Fibroblast of upper back skin (primary cell): ENCODE measurements at places on chromosomes 12 and 14.

- no peak for DNase-seq
Observed at GRCh38 chr12:5514545-5514944, 82.6 kb downstream of the NTF3 start.

GRCh38 chr14:66596241-66596985 lies 88.5 kb downstream of the GPHN start:
- DNase-seq: no peak

GRCh38 chr12:113894697-113895096 lies 71.4 kb downstream of the RBM19 start:
- no peak for DNase-seq

- no peak for DNase-seq
Observed at GRCh38 chr14:62947301-62947700, 98.0 kb downstream of the KCNH5 start.

DNA sequence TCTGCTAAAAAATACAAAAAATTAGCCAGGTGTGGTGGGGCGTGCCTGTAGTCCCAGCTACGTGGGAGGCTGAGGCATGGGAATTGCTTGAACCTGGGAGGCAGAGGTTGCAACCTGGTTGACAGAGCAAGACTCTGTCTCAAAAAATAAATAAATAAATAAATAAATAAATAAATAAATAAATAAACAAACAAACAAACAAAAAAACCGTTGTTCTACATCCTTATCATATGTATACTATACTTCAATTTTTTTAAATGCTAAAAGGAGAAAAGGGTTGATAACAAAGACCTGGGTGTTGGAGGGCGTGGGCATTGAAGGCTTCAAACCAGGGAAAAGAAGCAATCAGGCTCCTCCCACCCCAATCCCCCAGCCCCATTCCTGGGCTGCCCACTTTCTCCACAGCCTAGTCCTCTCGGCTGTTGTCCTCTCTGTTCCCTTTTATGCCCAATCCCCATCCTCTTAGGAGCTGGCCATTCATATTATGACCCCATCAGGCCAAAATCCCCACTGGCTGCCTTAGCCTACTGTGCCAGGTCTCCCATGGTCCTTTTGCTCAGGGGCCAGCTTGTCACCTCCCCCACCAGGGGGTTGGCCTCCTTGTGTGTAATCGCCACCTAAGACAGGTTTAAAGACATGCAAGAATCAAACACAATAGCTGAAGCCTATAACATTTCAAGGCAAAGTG lies 30.2 kb downstream of the CLMN start:
- no peak for DNase-seq

- no peak for DNase-seq
Observed at GRCh38 chr12:5784462-5785130, 160.5 kb downstream of the ANO2 start.

DNA sequence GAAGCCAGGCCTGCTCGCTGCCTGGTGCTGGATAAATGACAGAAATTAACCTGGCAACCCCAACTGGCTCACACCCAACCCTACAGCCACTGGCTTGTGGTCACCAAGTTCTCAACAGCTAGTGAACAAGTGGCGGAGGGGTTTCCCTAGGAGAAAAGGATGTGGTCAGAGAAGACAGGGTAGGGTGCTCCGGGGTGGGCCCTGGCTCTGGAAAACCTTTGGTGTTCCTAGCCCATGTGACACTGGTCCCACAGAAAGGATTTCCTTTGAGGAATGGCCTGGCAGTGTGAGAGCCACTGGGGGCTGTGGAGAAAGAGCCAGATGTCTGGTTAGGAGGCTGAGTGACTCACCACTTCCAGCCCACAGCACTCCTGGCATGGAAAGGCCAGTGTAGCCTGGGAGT lies 8.7 kb downstream of the SYNE3 start:
- DNase-seq: peak; percentile 67

- DNase-seq: no peak
Observed at GRCh38 chr12:11732023-11732422, 82.5 kb downstream of the ETV6 start.

GRCh38 chr12:47388712-47389111 lies 309.0 kb upstream of the AMIGO2 start:
- DNase-seq: no peak

DNA sequence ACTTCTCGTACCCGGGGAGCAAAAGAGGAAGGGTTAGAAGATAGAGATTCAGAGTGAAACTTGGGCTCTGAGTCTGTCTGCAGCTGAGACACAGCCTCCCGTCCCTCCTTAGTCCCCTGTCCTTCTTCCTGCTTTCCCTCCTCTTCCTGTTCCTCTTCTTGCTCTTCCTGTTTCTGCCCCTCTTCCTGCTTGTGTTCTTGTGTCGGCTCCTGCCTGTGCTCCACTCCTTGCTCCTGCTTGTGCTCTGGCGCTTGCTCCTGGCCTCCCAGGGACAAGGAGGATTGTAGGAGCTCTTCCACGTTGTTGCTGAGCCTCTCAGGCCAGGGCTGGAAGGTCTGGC lies 3.0 kb downstream of the ACRBP start:
- no peak for DNase-seq

- no peak for DNase-seq
Observed at GRCh38 chr12:77645966-77646598, 184.6 kb upstream of the NAV3 start.

DNA sequence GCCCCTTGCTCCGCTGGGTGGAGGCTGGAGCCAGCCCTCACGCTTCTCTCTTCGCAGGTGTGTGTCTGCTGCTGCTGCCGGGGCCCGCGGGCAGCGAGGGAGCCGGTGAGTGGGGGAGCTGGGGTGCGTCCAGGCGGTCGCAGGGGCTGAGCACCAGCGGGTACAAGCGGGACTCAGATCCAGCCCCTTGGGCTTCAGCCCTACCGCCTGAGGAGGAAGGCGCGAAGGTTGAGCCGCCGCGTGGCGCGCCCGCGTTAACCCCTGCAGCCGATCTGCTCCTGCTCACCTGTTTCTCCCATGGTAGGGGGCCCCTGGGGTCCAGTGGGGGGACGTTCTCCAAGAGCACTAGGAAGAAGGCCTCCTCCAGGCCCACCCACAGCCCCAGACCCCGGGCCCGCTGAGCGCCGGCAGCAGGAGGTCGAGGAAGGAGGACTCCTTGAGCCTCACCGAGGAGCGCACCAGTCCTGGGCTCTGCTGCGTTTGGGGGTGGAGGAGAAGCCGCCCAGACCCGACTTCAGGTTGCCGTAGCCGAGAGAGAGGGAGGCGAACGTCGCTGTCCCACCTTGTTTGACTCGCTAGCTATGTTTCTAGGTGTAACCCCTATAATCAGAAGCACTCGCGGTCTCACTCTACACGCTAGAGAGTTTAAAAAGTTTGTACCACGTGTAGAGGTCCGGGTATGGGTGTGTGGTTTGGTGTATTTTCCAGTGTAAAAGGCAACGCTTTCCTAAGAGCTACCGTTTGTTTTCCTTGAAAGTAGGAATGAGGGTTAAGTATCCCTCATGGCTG lies 834 bp downstream of the COCH start:
- no peak for DNase-seq

- no peak for DNase-seq
Observed at GRCh38 chr12:42472376-42472775, 117.2 kb downstream of the PRICKLE1 start.
